NCI-H187 treated with DMSO at 0.1 percent for 48 hours (cell line): ENCODE measurements at places on chromosomes 2 and 18.

DNA sequence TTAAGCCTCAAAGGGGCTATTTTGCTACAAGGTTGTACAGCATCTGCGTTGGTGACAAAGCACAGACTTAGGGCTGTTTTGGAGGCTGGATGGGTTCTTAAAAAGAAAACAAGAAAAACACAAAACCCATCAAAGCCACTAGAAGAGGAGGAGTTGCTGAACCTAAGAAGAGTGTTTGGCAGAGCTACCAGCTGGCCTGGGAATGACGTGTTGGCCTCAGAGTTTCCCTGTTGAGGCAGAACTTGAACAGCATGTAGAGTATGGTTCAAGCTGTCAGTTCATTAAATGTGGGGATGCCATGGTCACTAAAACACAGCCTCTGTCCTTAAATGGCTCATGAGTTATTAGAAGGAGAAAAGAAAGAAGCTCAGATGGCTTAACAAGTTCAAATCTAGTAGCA, 162.5 kb downstream of the TTC32 start:
- DNase-seq, result no peak

GRCh38 chr2:86790676-86791572, at the start of gene CD8A:
TSS of gene CD8A (minus strand) at chr2:86790913. CDS start at chr2:86790825, 88 bp downstream.
- no peak for DNase-seq

GRCh38 chr2:223488814-223489213, 113.3 kb downstream of the SCG2 start:
- DNase-seq, result no peak

GRCh38 chr18:54388203-54389142, 30.8 kb downstream of the C18orf54 start:
- DNase-seq, result no peak

DNA sequence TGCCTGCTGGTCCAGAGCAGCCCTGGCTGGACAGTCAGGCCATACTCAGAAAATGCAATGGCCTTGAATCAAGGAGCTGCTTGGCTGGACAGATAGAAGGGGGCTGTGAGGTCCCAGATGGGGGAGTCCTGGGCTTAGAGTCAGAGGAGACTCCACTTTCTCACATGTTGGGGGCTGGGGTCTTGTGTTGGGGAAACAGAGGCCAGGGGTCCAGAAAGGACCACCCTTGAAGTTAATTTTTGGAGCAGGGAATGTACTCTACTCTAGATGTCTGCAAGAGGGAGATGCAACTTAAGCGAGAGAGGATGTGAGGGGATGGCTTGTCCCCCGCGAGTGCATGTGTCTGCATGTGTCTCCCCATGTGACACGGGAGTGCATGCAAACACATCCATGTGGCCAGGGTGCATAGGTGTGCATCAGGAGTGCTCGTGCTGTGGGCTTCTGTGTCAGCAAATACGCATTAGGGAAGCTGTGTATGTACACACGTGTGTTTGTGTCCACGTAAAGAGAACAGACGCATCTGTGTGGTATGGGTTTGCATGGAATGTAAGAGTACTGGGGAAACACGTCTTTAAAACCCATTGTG, 303.2 kb downstream of the MYCN start:
- DNase-seq, result no peak

GRCh38 chr2:55743583-55743982, 49.9 kb upstream of the PNPT1 start:
- no peak for DNase-seq

- DNase-seq, result no peak
These were observed 101.5 kb downstream of the KLF7 start for GRCh38 chr2:207064128-207064690.

DNA sequence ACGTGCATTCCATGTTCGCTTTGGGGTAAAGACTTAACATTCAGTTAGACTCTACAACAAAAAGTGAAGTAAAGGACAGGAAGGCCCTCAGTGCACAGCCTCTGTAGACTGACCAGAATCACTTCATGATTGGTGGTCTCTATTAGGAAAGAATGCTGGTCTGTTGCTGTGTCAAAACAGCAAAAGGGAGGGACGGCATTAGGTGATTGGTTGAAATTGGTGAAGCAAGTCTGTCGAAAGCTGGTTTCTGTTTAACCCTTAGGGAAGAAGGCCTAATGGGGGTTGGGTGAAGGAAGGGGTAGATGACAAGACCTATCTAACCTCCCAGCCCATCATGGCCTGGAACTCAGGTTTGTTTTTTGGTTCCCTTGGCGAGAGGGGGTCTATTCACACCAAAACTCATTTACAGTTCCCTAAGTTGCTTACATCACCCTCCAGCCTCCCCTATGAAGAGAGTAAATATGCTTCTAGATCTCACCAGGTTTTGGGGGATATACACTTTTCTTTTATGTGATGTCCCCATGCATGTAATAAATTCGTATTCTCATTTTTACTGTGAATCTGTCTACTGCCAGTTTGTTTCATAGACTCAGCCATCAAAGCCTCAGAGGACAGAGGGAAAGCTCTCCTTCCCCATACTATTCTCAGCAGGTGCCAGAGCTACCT, 65.6 kb downstream of the TMEM17 start:
- no peak for DNase-seq

DNA sequence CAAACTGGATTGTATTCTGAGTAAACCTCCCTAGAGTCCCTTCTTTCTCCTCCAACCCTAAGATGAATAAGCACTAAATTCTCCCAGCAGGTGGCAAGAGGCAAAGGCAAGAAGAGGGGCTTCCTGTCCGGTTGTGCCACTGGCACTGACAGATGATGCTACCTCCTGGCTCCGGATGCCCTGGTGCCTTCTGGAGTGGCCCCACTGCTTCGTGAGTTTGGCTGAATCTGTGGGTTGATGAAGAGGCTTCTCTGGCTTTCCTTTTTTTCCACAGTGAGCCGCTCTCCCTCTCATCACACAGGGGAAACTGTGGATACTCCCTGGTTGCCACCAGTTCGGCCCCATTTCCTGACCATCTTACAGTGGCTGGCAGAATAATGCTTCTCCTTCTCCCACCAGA, 404.7 kb downstream of the GALR1 start:
- DNase-seq, result no peak

DNA sequence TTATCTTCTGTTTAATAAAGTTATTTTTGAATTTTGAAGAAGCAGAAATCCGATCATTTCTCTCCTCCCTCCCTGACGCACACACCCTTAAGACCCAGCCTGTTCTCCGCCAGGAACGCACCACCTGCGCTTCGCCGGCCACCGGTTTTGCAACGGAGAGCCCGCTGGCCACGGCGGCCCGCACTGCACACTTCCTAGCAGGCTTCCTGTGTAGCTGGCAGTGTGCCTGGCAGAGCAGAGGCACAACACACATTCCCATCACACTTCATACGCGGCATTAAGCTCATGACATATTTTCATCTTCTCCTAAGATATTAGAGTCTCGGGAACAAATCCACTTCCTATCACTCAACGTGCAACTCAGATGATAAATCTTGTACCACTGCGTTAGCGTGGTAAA, 148.0 kb downstream of the HDAC4 start:
- DNase-seq, result no peak

DNA sequence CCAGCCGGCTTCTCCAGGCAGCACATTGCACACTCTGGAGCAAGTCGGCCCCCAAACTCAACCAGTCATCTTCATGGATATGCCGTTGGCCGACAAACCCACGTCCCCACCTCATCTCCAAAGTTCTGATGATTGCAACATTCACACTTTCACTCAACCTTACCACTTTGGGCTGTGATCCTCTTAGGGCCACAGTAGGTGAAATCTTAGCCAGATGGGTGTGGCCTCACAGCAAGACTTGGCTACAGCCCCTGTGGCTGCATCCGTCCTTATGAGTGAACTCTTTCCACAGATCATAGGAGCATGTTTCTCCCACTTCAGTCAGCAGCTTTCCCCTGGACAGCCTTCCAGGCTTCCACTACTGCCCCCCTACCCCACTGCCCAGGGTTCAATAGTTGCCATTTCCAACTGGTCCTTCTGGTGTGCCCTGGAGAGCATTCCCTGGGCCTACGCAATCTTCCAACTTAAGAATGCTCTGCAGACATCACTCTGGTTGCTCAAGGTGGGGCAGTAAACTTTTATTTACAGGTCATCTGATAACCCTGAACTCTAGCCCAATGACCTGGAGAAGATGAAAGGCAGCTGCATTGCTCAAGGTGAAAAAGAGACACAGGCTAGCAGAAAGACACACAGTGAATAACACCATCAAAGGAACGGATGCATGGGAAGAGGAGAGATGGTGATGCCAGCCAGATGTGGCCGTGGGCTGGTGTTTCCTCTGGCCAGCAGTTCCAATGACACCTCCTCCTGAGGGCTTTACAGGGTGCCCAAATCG, 34.5 kb downstream of the ARL4C start:
- DNase-seq, result no peak

DNA sequence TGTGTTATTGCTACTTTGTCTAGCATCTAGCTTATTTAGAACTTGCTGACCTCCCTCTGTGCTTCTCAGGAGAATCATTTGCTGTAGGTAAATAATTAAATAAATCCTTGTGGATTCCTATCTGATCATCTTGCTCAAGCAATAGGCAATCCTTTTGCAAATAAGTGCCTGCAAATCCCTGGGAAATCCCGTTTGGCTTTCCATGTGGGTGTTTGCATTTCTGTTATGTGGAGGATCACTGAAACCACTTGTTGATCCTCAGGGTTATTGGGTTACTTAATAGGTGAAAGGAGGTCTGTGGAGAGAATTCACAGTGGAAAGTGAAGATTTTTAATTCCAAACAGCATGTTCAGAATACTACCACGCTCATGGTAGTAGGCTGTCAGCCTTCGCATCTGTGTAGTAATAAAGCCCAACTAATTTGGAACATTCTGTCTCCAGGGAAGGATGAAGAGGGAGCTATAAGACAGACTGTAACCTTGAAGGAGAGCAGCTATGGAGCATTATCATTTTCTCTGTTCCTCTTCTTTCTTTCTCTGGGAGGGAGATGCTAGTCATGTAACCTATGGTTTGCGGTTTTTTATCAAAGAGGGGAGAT, 72.5 kb downstream of the GULP1 start:
- no peak for DNase-seq

- DNase-seq, result no peak
These were observed 412.3 kb downstream of the RNF144A start for GRCh38 chr2:7329465-7329864.

DNA sequence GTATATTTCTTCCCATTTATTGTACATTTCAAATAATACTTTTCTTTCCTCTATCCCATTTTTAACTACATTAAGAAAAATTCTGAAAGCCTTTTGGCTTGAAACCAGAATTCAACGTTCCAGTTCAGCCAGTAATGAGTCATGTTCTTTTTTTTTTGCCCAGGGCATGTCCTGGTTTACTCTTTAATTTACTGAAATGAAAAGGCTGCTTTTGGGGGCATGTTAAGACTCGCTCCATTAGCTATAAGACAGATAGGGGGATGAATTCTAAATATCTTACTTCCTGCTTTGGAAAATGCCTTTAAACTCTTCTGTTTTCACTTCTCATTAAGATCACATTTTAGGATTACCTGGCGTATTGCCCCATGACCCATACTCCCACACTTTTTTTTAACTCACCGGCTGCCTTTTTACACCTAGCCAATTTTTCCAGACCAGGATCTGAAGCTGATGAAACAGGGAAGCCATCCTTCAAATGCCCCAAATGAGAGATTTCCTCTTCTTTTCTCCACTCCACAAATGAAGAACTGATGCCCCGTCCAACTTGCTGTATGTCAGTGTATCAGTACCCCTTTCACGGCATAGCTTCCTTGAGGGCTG, 585 bp downstream of the ABCA12 start:
- no peak for DNase-seq

- no peak for DNase-seq
These were observed 32.1 kb upstream of the DOCK10 start for GRCh38 chr2:225074366-225074765.

DNA sequence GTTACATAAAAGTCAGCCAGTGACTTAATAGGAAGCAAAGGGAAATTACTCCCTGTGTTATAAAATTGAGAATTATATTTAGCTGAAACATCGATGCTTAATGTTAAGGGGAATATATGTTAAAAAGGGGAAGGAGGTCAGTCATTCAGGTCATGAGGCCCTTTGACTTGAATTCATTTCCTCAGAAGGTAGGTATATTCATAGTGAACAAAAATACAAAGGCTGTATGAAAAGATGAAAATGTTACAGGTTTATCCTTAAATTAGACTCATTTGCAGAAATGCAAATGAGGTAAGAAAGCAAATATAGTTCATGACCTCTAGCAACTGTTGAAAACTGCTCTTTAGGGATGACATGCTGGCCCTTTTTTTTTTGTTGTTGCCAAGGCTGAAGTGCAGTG, 20.8 kb downstream of the MSH6 start:
- DNase-seq, result no peak
